Endodermal cell (in vitro differentiated cells): ENCODE measurements at places on chromosomes 6 and 20.

GRCh38 chr6:117481278-117481925, 1.1 kb upstream of the DCBLD1 start:
- H3K4me1 ChIP-seq: peaks cover 4% of the 10 kb centered on the region
- peaks cover 2% of the 10 kb centered on the region for H3K36me3 ChIP-seq
- no peak overlapping the region for H3K27ac ChIP-seq
- peak; percentile 62 for DNase-seq
- peaks cover 9% of the 10 kb centered on the region for H3K27me3 ChIP-seq

DNA sequence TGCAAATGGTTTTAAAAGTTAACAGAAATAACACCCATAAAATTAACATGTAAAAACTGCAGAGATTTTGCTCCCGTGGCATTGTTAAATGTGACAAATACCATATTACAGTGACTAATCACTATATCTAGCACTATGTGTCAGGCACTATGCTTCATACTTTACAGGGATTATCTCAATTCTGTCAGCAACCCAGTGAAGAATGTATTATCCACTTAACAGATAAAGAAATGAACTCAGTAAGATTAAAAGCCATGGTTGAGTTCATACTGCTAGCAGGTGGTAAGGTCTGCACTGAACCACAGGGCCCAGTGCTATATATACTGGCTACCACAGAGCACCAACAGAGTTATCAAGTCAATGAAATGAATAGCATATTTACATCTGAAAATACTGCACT, 65.4 kb downstream of the RWDD2A start:
- no peaks in the 10 kb centered on the region for H3K36me3 ChIP-seq
- H3K27me3 ChIP-seq: no peaks in the 10 kb centered on the region
- H3K4me3 ChIP-seq: no peak overlapping the region
- no peak overlapping the region for H3K27ac ChIP-seq

- peaks cover 22% of the 10 kb centered on the region for H3K4me1 ChIP-seq
- DNase-seq: no peak
- no peak overlapping the region for H3K4me3 ChIP-seq
- H3K36me3 ChIP-seq: no peaks in the 10 kb centered on the region
- H3K27ac ChIP-seq: no peak overlapping the region
Observed at GRCh38 chr6:52570291-52570700, 6.6 kb downstream of the TRAM2 start.

DNA sequence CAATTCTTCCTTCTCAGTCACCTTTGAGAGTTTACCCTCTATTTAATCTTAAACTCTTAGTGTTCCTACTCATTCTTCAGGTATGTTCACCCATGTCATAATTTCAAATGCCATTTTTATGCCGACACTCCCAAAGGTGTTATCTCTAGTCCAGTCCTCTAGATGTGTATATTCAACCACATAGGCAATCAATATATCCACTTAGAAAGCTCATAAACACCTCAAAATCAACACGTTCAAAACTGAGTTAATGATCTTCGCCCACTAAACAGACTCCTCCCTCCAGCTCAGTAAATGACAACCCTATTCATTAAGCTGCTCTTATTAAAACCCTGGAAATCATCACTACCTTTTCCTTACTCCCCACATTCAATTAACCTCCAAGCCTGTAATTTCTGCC, 6.4 kb downstream of the OSTM1 start:
- H3K36me3 ChIP-seq: peaks cover 18% of the 10 kb centered on the region
- DNase-seq: no peak
- no peaks in the 10 kb centered on the region for H3K27me3 ChIP-seq
- H3K4me1 ChIP-seq: no peaks in the 10 kb centered on the region

GRCh38 chr6:15715060-15715459, 52.2 kb upstream of the DTNBP1 start:
- no peak overlapping the region for H3K27ac ChIP-seq
- H3K27me3 ChIP-seq: no peaks in the 10 kb centered on the region
- no peaks in the 10 kb centered on the region for H3K36me3 ChIP-seq
- no peak overlapping the region for H3K4me3 ChIP-seq

- DNase-seq: no peak
- H3K27ac ChIP-seq: no peak overlapping the region
- no peaks in the 10 kb centered on the region for H3K27me3 ChIP-seq
- no peak overlapping the region for H3K4me3 ChIP-seq
- H3K4me1 ChIP-seq: no peaks in the 10 kb centered on the region
Observed at GRCh38 chr6:65182681-65183080, 524.3 kb downstream of the EYS start.
